ENCODE measurements at places on chromosomes 2 and 18.

DNA sequence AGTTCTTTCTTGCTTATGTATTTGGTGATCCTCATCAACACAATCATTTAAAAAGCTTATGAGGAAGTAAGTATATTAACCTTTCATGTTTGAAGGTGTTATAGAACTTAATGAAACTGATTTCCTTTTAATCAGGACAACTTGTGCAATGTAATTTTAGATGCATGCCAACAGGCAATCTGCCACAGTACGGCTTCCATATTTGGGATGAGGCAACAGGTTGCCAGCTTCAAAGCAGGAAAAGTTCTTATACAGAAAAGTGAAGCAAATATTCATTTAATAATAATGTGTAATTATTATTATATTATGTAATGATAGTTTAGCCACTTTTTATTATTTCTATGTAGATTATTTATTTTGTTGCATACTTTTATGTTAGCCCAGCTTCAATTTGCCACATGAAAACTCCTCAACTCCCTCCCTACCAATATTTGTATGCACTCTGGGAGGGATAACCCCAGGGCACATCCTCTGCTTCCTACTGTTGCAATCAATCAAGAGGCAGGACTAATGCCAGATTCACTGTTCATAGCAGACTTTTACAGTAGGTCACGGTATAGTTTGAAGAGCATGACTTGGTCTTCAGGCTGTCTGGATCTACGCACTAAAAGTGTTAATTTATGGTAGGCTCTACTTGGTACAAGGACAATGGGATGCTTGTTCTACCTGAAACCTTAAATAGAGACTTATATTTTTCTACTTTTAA, 277.2 kb downstream of the AGPS start:
- no peak for DNase-seq

- DNase-seq: no peak
Observed at GRCh38 chr18:79510046-79510685, 114.4 kb downstream of the NFATC1 start.

- DNase-seq: no peak
Observed at GRCh38 chr18:433298-433697, 67.2 kb downstream of the COLEC12 start.

GRCh38 chr2:175363699-175364098, 182.2 kb upstream of the ATP5MC3 start:
- no peak for DNase-seq

DNA sequence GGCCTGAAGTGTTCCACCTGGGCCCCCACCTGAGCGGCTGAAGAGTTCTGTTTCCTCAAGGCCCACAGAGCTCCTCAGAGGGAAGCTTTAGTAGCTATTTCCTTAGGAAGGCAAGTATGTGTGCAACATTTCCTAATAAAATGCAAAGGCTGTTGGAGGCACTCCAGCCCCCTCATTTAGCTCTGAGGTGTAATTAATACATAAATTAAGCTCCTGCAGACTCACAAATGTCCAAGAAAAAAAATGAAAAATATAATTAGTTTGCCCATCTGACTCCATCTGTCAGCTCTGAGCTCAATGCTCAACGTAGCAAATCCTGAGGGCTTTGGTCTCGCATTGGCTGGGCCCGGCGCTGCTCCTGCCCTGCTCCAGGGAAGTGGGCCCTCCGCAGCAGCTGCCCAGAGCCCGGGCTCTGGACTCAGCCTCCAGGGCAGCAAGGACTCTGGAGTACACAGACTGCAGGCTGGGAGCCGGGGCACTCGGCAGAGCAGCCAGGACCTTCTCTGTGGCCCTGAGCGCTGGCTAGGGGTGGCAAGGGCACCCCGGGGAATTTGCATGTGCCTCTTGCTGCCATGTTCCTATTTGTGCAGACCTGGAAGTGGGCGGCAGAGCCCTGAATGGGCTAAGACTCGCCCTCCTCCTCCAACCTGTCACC, 23.4 kb upstream of the C1QL2 start:
- DNase-seq: no peak

DNA sequence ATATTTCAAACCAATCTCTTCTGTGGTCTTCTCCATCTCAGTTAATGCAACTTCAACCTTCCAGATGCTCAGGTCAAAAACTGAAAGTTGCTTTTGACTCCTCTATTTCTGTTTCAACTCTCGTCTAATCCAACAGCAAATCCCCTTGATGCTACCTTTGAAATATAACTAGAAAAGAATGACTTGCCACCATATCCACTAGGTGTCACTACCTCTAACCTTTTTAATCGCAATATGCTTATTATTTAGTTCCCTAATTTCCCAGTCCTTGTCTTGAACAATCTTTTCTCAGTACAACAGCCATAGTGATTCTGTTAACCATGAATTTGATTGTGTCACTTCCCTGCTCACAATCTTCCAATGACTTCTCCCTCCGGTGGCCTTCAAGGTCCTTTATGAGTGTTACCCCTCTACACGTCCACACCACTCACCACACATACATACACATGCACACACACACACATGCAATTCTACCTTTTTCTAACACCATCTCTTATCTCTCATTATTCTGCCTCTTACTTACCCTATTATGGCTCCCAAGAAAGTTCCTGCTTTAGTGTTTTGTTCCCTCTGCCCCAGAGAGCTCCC, 245.5 kb upstream of the KCNJ3 start:
- DNase-seq: no peak

GRCh38 chr18:47727409-47727808, 203.1 kb downstream of the SMAD2 start:
- no peak for DNase-seq

Data from activated CD8-positive, alpha-beta memory T cell treated with anti-CD3 and anti-CD28 coated beads for 24 hours (primary cell).